HFF-Myc (cell line): ENCODE measurements at places on chromosomes 3 and 15.

- no peak for DNase-seq
These were observed 159.4 kb upstream of the SNTN start for GRCh38 chr3:63493101-63493500.

DNA sequence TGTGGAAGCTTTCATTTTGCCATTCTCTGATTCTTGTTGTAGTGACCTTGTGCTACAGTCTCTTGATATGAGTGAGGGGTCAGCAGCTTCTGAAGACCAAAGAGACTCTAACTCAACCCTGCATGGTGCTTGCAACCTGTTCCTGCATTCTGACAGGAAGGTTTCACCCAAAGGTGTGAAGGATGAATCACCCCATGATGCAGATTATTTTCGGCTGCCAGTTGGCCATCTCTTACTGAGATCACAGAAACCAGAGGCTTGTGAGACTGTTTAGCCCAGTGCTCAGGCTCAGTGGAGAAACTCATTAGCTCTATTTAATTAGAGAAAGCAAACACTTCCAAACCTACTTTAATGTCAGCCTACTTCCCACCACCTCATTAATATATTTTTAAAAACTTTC lies 29.2 kb upstream of the TPRG1 start:
- no peak for DNase-seq

DNA sequence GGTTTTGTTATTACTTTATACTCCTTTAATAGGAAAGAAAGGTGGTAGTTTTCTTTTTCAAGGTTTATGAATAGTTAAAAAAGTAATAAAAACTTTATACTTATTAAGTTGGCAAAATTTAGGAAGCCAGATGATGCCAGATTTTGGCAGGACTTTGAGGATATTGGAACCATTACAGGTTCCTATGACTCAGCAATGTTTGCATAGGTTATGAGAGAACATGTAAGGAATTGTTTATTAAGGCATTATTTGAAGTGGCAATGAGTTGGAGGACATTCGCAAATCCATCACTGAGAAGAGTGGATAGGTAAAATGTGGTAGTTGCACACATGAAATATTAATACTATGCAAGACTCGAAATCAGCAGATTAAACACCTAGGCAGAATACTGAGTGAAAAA lies 29.9 kb downstream of the CDAN1 start:
- no peak for DNase-seq

DNA sequence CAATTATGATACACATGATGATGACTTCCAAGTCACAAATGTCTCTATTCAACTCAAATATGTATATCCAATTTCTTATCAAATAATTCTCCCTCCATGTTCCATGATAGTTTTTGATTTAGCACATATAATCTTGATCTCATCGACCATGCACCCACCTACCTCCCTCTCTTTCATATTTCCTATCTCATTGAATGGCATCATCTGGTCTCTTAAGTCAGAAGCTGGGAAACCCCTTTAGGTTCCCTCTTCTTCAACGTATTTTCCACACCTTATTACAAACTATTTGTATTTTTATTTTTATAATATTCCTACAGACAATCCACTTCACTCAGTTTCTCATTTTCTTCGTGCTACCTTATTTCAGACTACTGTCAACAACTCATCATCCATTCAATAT lies 56.9 kb upstream of the DPH6 start:
- no peak for DNase-seq

DNA sequence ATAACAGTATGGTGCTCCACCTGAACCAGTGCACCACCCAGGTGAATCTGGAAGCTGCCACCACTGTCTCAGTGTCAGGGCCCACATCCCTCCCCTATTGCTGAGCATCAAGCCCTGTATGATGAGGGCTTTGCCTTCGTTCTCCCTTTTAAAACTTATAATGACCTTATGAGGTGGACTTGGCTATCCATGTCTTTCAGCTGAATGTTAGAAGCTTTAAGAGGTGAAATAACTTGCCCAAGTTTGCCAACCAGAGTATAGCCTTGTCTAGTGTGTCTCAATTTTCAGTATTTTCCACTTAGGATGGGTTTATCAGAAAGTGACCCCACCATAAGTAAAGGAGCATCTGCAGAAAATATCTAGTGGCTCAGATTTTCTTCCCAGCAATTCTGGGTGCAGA lies 87.8 kb downstream of the SHOX2 start:
- no peak for DNase-seq

DNA sequence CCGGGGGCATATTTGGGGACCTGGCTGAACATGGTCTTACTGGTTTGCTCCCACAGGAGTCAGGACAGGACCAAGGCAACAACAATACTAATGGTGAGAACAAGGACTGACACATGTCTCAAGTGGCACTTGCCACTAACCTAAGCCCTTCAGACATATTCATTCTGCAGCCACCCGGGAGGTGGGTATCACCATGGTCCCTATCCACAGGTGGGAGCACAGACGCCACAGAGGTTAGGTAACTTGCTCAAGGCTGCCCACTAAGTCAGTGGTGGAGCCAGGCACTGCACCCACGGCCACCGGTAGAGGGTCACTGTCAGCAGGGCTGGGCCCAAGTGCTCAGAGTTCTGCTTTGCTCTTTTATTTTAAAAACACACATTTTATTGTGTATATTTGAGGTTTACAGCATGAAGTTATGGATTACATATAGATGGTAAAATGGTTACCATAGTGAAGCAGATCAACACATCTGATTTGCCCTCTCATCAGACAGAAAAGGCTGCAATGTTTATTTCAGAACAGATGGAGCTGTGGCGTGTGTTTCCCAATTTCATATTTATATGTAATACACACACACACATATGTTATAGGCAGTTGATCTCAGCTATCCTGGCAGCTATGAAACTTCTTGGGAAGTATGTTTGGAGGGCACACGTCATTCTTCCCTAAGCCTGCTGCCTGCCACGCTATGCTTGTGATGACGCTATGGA lies 30.0 kb upstream of the SLC41A3 start:
- DNase-seq: no peak

GRCh38 chr15:62647202-62647842 lies 395.2 kb upstream of the TPM1 start:
- peak; percentile 58 for DNase-seq

DNA sequence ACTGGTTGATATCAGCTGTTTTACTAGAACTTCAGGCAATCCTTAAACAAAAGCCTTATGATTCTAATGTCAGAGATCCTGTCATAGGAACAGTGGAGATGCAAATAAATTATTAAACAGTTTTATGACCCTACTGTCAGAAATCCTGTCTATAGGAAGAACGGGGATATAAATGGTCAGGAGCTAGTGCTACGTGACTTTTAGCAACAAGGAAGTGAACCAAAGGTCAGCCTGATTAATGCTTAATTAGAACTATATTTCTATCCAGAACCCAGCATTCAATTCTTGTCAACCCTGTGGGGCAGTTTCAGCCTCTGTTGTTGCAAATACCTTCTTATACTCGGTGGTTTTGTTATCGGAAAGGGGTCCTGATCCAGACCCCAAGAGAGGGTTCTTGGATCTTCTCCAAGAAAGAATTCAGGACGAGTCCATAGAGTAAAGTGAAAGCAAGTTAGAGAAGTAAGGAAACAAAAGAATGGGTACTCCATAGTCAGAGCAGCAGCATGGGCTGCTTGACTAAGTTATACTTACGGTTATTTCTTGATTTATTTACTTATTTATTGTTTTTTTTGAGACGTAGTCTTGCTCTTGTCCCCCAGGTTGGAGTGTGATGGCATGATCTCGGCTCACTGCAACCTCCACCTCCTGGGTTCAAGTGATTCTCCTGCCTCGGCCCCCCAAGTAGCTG lies 59.9 kb upstream of the RNU6-1 start:
- DNase-seq: no peak

- no peak for DNase-seq
These were observed 683.0 kb downstream of the TBL1XR1 start for GRCh38 chr3:176514297-176514696.

- no peak for DNase-seq
These were observed 327.3 kb upstream of the GBE1 start for GRCh38 chr3:82088749-82089148.
